CD4-positive, alpha-beta T cell treated with Interleukin-2 at 100 ng/mL for 4 hours (primary cell): ENCODE measurements at places on chromosomes 4 and X.

GRCh38 chr4:140937866-140938265 lies 181.7 kb upstream of the TBC1D9 start:
- DNase-seq: no peak

DNA sequence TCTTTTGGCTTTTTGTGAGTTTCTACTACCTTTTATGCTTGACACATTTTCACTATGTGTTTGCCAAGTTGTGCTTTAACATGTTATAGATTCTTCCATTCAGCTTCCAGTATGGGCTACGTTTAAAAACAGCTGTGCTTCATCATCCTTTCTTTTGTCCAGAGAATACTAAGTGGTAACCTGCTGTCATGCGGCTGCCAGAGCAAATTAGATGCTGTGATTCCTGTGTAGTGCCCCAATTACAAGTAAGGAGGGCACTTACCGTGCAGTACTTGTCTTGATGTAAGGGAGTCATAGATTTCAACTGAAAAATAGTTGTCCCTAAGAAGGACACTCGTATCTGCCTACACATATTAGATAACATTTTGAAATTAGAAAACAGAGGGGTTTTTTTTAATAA lies 531.8 kb upstream of the GALNTL6 start:
- no peak for DNase-seq

DNA sequence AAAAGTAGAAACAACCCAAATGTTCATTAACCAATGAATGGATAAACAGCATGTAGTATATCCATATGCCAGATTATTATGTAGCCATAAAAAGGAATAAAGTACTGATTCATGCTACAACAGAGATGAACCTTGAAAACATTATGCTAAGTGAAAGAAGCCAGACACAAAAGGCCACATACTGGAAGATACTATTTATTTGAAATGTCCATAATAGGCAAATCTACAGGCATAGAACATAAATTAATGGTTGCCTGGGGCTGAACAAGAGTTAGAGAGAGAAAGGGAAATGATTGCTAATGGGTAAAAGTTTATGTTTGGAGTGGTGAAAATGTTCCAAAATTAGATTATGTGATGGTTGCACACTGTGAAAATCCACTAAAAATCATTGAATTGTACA lies 44.4 kb downstream of the IL13RA2 start:
- no peak for DNase-seq

DNA sequence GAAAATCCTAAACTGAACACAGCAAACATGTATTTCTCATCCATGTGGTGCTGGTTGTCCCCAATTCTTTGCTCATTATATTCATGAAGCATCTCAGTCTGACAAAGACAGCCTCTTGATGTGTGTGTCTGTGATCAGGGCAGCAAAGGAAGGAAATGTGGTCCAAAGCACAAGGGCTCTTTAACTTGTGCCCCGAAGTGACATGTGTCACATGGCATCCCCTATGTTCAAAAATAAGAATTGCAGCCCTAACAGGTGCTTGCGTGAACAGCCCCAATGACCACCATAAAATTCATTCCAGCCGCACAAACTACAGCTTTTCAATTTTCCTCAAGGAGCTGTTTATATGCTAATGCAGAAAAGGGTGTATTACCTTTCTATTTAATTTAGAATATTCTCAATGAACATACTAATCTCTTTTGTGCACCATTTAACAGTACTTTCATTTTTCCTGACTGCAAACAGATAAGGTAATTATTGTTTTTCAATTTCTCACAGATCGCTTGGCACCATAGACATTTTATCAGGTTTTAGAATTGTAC lies 231.9 kb upstream of the CTSO start:
- DNase-seq: no peak

- DNase-seq: no peak
Observed at GRCh38 chr4:8331575-8331955, 62.0 kb downstream of the HTRA3 start.

GRCh38 chr4:109574443-109574850 lies 14.4 kb downstream of the MCUB start:
- peak; percentile 44 for DNase-seq

GRCh38 chrX:19195243-19195610 lies 73.0 kb upstream of the ADGRG2 start:
- DNase-seq: peak; percentile 1

- no peak for DNase-seq
Observed at GRCh38 chrX:86806786-86807185, 658.5 kb downstream of the DACH2 start.

DNA sequence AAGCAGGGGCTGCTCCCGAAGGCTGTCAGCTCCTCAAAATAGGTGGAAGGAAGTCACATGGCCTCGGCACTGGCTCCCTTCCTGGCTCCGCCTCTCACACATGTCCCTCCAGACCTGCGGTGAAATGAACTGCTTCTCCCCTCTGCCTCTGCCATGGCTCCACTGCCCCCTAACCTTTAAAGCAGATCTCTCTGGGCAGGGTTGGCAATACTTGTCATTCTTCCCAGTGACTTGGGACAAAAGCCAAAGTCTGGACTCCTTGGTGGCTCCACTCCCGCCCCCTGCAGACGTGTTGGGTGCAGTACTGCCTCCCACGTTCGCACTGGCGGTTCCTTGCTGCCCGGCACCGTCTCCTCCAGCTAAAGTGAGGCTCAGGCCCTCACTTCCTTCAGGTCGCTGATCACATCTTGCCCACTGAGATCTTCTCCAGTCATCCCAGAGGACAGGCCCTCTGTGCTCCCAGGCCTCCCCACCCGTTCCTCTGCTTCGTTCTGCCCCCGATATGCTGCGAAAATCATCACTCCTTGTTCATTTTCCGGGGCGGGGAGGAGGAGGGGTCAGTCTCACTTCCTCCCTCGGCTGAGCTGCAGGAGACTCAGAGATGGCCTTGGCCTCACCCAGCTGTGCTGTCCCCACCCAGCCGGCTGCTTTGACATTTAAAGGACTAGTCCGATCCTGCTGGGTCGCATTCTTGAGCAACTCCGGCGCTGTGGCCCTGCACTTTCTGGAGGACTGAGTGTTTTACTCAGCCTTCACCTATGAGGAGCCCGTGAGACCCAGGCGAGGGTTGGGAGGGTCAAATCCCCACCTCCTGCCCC lies 97.4 kb downstream of the PHKA2 start:
- DNase-seq: peak; percentile 32

- DNase-seq: no peak
Observed at GRCh38 chr4:82500435-82501153, 61.2 kb downstream of the TMEM150C start.

DNA sequence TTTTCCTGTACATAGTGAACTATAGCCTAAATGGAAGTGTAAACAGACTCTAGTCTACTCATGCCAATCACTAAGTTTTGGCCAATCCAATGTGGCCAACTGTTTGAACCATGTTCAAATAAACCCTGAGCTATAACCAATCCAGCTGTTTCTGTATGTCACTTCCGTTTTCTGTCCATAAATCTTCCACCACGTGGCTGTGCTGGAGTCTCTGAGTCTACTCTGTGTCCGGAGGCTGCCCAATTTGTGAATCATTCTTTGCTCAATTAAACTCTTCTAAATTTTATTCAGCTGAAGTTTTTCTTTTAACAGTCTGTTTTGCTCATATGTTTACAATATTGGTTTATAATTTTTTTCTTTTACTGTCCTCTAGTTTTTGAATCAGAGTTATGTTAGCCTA lies 112.3 kb upstream of the BANK1 start:
- DNase-seq: no peak

DNA sequence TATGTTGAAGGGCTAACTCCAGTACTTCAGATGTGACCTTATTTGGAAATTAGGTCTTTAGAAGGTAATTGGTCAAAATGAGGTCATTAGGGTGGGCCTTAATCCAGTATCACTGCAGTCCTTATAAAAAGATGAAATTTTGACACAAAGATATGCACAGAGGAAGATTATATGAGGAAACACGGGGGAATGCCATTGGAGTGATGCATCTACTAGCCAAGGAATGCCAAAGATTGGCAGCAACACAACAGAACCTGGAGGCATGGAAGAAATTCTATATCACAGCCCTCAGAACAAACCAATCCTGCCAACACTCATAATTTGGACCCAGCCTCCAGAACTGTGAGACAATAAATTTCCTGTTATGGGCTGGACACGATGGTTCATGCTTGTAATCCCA lies 17.6 kb downstream of the TRIM61 start:
- DNase-seq: no peak

DNA sequence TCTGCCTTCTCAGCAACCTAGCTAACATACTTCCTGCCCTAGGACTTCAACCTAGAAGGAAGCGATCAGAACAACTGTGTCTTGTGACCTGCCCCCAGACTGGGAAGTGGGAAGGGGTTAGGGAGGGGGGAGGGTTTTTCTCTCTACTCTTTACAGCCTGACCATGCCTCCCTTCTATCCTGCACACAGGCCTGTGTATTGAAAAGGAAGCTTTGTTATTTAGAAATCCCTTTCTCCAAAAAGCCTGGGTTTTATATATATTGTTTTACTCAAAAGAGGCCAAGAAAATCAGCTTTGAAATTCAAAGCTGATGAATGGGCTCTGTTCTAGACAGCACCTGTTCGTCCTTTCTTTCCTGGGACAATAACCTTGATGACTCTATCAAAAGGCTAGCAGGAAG lies 35.2 kb upstream of the SMS start:
- DNase-seq: no peak

DNA sequence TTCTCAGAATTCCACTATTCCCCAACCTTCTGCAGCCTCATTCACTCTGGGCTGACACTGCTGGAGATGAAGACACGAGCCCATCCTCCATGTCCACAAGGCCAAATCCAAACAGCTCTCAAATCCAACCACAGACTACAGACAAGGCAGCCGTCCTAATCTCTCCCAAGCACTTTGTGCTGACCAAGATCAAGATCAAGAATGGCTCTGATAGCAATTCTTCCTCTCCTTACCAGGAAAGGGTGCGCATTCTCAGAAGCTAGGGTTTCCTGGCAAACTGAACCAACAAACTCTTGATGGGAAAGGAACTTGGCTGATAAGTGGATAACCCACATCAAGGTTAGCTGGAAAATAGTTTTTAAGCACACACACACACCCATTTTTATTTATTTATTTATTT lies 26.5 kb downstream of the RELL1 start:
- no peak for DNase-seq

- no peak for DNase-seq
Observed at GRCh38 chr4:151417766-151418376, 8.9 kb downstream of the FHIP1A start.

- DNase-seq: no peak
Observed at GRCh38 chrX:24485976-24486680, 21.0 kb downstream of the PDK3 start.

DNA sequence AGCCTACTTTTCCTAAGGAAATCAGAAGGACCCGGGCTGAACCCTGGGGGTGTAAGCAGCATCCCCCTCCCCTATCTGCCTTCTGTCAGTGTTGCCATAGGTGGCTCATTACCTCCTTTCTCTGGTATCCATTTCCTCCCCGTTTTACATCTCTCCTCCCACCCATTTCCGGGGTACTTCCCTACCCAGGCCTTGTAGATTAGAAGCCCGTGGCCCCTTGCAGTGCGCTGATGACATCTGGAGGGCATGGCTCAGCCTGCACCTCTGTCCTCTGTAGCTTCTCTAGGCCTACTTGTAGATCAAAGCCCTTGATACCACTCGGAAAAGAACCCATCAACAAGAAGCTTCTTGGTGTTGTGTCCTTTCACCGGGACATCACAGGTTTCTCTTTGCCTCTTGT lies 71.8 kb downstream of the NBDY start:
- peak; percentile 60 for DNase-seq
